ENCODE measurements at places on chromosomes 7 and 10.

DNA sequence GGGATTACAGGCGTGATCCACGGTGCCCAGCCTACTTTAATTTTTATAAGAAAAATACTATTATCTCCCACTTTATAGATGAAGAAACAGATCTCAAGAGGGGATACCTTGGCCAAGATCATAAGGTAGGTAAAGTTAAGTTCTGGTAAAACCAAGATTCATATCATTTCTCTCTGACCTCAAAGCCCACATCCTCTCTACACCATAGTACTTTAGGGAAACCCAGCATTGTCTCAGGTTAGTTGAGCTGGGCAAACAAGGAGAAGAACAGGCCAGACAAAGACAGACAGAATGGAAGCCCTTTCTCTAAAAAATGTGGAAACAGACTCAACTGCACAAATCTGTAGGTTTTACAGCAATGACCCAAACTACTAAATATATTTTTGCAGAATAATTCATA, 197.7 kb upstream of the FRMD4A start:
- no peak for DNase-seq

DNA sequence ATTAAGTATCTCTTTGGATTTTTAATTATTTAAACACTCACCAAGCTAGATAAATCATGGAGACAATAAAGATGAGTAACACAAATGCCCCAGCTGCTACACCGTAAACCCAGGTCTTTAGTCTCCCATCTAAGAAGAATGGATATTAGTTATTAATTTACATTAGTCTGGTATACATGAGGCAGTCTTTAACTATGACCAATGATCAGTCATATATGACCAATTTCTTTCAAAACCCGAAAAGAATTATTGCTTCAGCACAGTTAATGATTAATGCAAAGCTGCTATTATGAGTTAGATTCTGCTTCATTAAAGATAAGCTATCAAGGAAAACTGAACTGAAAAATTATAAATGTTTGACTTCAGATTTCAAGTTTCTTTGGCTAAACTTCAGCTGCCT, 402.9 kb downstream of the PHF14 start:
- DNase-seq, result no peak

DNA sequence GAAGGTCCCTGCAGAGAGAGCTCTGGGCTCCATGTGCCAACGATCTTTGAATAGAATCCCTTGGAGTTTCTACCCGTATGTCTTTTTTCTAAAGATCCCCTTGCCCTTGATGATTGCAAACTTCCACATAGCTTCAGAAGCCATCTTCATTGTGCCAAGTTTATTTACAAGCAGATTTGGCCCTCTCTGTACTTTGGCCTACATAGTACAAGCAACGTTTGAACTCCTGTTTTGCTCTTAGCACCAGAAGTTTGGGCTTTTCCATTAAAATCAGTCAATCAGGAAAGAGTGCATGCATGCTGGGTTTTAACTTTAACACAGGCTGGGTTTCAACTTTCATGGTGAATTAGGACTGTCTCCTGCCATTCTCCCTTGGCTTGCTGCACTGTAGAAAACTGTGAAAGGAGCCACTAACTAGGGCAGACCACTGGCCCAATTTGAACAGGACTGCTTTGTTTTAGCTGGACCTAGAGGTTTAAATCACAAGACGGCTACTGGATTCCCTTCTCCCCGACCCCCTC, 557.6 kb upstream of the GALNT17 start:
- no peak for DNase-seq

- no peak for DNase-seq
These were observed 130.7 kb upstream of the ZMIZ1 start for GRCh38 chr10:78937800-78938694.

- no peak for DNase-seq
These were observed 77.6 kb upstream of the UNC5B start for GRCh38 chr10:71134732-71135211.

DNA sequence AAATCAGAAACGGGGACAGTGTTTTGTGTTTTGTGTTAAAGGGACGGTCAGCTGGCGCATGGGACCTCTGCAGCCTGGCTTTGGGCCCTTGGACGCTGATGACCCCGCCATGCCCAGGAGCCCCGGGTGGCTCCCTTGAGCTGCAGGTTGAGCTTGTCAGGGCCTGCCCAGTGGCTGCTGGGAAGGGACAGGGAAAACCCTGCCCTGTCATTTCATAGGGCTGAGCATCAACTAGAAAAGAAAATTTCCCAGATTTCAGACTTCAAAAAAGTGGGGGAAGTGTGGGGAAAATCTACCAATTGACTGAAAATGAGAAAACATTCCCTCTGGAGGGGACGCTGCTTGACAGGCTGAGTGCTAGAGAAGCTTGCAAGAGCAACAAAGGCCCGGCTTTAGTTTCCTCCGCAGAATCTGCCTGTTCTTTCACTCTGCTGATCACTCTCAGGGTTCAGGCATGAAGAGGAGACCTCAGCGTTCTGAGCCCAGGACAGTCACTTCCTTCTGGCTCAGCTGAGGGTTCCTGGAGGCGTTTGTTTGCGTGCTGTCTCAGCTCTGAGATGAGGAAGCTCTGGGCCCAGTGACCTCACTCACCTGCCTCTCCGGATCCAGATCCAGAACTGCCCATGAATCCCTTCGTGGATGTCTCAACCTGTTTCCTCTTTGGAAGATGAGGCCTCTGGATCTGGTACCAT, 18.6 kb upstream of the DNAJB6 start:
- no peak for DNase-seq

GRCh38 chr7:150359622-150360362, 8.8 kb upstream of the REPIN1 start:
- no peak for DNase-seq
